ENCODE measurements at places on chromosomes 6 and 20.

DNA sequence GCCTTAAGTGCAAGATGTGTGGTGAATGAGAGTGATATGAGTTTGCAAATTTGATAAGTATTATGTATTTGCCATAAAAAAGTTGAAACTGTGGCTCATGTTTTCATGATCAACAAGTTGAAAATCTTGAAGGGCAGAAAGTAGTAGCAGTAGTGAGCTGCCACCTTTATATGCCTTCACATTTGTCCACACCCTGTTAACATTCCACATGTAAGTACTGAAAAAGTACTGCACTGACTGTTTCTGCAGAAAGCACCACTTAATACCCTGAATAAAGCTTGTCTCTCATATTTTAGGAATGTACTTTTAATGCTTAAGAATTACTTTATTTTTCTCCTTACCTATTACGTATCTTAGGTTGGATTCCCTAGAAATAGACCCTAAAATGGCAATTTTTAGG, 45.9 kb downstream of the FLRT3 start:
- no peak for DNase-seq

DNA sequence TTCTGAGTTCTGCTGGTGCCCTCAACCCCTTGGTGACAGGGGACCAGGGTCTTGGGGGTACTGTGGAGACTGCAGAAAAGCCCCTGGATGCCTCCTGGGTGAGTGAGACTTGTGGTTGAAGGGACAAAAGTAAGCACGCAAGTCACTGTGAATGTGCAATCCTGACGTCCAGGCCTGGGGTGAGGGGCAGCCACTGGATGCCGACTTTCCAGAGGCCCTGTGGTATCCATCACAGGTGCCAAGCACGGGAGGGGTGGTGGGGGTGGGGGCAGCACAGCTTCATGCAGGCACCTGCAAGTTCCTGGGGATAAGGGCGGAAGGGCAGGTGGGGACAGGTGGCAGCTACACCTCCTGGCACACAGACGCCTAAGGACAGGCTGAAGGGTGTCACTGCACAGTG, 20.1 kb upstream of the UBE2V1 start:
- DNase-seq = no peak

GRCh38 chr6:32818867-32819266, 2.1 kb upstream of the HLA-DOB start:
- no peak for DNase-seq

- no peak for DNase-seq
Measured at GRCh38 chr20:32564440-32564839, 20.7 kb downstream of the NOL4L start.

GRCh38 chr6:34658605-34659265, 37.8 kb downstream of the ILRUN start:
- no peak for DNase-seq

- no peak for DNase-seq
Measured at GRCh38 chr6:10398446-10399218, 16.2 kb downstream of the TFAP2A start.

DNA sequence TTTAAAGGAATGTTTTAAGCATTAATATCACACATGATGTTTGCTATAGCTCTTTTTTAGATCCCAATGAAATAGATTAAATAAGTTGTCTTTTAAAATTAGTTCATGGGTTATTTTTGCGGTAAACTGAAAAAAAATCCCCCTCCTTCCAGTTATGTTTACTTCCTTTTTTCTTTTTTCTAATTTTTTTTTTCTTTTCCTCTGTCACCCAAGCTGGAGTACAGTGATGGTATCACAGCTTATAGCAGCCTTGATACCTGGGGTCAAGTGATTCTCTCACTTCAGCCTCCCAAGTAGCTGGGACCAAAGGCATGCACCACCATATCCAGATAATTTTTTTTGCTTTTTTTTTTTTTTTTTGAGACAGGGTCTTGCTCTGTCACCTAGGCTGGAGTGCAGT, 17.8 kb upstream of the SCAF8 start:
- DNase-seq = no peak

DNA sequence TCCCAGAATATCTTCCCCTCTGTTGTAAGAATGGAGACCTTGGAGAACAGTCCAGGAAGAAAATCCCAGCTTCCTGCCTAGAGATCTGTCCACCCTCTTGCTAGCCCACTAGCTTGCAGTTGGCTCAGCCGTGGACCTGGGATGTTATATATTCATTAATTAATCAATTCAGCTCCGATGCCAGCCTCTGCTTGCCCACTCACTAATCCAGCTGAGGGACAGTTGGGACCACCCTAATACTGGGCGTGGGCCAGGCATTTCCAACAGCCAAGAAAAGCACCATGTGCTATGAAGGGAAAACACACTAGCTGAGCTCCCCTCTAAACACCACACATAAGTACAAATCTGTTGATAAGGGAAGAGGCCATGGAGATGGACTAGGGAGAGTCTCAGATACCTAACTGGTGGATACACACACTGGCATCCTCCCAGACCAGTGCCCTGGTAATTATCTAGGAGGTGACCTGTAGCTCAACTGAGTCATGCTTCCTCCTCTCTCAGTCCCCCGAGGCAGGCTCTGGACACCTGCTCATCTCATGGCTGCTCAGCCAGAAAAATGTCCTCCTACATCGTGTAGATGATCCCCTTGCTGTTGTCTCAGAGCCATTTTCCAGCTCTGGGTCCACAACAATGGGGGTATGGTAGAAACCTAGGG, 78.9 kb downstream of the ANKRD60 start:
- no peak for DNase-seq

DNA sequence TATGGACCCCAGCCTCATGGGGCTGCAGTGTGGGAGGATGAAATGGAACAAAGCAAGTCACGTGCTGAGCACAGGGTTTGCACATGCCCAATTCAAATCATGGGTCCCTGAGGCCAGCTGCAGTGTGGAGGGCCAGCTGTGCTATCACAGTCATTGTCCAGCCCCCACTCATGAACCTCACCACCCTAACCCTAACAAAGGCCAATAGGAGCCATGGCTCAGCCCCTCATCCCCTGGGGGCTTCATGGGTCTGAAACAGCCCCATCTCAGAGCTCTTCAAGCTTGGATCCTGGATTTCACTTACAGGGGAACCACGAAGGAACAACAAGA, 125.6 kb upstream of the MAFB start:
- no peak for DNase-seq

- DNase-seq = peak; percentile 9
Measured at GRCh38 chr6:115969930-115970273, 90.8 kb downstream of the FRK start.

DNA sequence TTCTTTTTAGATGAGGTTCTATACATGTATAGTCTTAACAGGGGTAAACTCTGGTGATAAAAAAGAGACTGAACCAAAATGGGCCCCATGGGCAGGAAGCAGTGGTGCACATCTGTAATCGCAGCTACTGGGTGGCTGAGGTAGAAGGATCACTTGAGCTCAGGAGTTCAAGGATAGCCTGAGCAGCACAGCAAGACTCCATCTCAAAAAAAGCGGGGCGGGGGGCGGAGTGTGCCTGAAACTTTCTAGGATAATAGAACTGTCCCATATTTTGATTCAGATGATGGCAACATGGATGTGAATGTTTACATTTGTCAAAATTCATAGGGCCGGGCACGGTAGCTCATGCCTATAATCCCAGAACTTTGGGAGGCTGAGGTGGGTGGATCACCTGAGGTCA, 48.8 kb upstream of the TAF8 start:
- DNase-seq = no peak

GRCh38 chr6:169792306-169793015, 41.0 kb downstream of the ERMARD start:
- no peak for DNase-seq

- DNase-seq = no peak
Measured at GRCh38 chr20:2301164-2301622, 5.4 kb downstream of the TGM3 start.

GRCh38 chr6:32604434-32604877, 14.8 kb upstream of the HLA-DRB1 start:
- DNase-seq = no peak

DNA sequence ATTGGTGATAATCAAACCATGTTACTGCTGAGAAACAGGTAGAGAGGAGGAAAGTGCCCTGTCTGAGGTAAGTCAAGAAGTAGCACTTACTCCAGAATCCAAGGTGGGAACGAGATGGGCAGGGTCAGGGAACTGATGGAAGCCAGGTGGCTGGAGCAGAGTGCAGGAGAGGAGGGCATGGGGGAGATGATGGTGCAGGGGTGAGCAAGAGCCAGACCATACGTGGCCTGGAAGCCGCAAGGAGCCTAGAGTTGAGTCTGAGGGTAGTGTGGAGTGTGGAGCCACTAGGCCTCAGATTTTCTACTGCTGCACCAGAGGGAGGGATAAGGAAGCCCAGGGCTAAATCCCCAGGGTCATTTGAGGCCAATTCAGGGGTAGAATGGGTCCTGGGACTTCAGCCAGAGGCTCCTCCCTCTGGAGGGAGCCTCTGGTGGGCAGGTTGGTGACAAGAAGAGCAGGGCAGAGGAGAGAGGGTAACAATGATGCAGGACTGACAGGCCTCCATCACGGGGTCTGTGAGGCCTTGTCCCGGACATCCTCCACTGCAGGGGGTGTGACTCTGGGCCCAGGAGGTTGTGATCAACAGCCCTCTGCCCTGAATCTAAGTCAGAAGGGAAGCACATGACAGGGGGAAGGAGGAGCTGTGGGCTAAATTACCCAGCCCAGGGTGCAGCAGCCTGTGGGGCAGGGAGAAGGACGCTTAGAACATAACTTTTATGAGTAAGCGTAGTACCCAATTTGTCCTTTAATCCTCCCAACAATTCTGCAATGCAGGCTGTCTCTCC, 28.7 kb downstream of the COX4I2 start:
- DNase-seq = no peak

- DNase-seq = no peak
Measured at GRCh38 chr6:25121186-25121585, 158.0 kb upstream of the CARMIL1 start.

- no peak for DNase-seq
Measured at GRCh38 chr6:39792540-39793450, 619 bp downstream of the DAAM2 start.

GRCh38 chr6:83928286-83928685, 68.8 kb downstream of the CYB5R4 start:
- DNase-seq = no peak

GRCh38 chr20:20003031-20003954, 13.9 kb upstream of the NAA20 start:
- no peak for DNase-seq

- no peak for DNase-seq
Measured at GRCh38 chr6:110398778-110399177, 16.6 kb downstream of the DDO start.

DNA sequence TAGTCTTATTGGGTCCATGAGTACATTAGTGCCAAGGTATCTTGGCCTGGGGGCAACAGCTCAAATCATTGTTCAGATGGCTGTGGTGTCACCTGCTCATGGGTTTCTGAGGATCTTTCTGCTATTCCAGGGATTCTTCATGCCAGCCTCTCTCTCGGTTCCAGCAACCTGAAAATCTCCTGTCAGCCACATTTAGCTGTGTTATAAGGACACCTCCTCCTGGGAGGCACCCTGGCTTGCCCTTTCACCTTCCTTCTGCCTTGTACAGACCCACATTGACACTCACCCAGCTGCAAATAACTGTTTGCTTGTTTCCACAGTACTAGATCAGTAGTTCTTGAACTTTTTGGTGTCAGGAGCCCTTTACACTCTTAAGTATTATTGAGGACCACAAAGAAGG, 159.9 kb downstream of the GRM4 start:
- no peak for DNase-seq

DNA sequence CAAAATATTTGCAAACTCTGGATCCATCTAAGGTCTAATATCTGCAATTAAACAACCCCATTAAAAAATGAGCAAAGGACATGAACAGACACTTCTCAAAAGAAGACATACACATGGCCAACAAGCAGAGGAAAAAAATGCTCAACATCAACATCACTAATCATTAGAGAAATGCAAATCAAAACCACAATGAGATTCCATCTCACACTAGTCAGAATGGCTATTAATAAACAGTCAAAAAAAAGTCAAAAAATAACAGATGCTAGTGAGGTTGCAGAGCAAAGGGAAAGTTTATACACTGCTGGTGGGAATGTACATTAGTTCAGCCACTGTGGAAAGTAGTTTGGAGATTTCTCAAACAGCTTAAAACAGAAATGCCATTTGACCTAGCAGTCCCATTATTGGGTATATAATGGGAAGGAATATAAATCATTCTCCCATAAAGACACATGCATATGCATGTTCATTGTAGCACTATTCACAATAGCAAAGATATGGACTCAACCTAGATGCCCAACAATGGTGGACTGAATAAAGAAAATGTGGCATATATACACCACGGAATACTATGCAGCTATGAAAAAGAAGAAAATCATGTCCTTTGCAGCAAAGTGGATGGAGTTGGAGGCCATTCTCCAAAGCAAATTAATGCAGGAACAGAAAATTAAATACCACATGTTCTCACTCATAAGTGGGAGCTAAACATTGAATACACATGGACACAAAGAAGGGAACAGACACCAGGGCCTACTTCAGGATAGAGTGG, 9.1 kb downstream of the ZNFX1 start:
- DNase-seq = no peak

GRCh38 chr6:33976437-33977360, 169.2 kb downstream of the GRM4 start:
- no peak for DNase-seq

GRCh38 chr6:62974452-62974851, 236.8 kb upstream of the FKBP1C start:
- no peak for DNase-seq

DNA sequence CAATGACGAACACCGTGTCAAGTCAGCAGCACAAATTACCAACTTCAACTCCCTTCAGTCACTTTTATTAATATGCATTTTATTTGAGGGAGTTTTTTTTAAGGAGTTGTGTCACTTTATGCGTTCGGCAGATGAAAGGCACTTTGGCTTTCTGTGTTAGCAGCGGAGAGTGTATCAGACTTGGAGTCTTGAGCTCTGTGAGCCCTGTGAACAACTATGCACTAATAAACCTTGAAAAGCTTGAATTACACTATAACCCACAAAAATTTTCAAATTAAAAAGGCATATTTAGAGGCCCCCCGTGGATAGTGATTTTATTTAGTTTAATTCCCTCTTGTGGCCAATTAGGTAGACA, 335.3 kb upstream of the NT5E start:
- no peak for DNase-seq

DNA sequence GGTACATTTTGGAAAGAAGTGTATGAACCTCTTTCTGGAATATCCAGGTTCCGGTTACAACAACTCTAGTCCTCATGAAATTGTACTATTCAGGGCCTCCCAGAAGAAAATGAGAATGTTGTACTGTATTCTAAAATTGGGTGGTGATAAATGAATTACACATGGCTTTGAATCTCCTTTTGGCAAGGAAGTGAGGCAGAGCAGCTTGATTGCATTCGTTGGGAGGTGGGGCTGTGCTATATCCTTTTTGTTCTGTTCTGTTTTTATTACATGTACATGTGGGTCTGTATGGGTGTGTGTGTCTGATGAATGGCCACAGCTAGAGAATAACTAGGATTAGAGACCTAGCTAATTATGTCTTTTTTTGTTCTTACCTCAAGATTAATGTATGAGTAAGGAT, 37.8 kb upstream of the SNRPB2 start:
- DNase-seq = no peak

GRCh38 chr6:27531772-27532459, 59.0 kb upstream of the ZNF184 start:
- DNase-seq = no peak

- DNase-seq = no peak
Measured at GRCh38 chr6:13811627-13812358, 2.6 kb downstream of the MCUR1 start.

Data from AG04449 (cell line).